ENCODE measurements at places on chromosomes 2 and 18.

DNA sequence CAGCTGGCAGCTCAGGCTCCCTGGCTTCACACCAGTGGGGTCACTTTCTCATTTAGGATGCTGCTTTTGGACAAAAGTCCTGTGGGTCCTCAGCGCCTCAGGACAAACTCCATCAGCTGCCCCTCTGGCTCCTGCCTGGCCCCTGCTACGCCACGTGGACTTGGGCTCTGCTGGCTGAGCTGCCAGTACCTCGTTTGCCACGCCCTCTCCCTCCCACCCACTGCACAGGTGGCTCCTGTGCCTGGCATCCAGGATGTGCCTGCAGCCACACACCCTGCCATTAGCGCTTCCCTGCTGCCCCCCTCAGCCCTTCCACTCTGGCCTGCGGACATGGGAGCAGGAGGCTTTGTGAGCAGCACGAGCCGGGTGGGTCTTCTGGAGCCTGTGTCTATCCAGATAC lies 118.9 kb downstream of the ZNF236 start:
- no peak for DNase-seq

- DNase-seq = no peak
Measured at GRCh38 chr18:63079114-63079513, 240.5 kb downstream of the BCL2 start.

DNA sequence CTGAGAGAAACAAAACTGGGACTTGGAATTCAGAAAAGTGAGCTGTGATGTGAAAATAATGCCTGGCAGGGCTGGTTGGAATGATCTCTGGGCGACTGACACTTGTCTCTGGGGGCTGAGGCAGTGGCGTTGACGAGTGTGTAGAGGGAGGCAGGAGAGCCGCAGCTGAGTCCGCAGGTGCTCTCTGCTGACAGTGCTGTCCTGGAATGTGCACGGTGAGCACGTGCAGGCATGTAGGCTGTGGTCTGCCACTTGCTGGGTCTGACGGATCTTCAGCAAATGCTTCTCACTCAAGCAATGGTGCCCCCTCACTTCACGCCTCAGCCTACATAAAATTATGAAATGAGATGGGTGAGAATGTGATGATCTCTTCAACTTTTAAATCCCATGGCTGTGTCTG lies 38.5 kb upstream of the ATP9B start:
- DNase-seq = no peak

DNA sequence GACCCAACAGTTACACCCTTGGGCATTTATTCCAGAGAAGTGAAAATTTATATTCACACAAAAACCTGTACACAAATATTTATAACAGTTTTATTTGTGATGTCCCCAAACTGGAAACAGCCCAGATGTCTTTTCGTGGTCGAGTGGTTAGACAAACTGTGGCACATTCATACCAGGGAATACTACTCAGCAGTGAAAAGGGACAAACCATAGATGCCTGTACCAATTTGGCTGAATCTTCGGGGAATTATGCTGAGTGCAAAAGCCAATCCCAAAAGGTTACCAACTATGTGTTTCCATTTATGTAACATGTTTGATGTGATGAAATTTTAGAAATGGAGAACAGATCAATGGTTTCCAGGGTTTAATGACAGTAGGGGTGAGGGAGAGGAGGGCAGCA lies 154.3 kb downstream of the GLI2 start:
- no peak for DNase-seq

DNA sequence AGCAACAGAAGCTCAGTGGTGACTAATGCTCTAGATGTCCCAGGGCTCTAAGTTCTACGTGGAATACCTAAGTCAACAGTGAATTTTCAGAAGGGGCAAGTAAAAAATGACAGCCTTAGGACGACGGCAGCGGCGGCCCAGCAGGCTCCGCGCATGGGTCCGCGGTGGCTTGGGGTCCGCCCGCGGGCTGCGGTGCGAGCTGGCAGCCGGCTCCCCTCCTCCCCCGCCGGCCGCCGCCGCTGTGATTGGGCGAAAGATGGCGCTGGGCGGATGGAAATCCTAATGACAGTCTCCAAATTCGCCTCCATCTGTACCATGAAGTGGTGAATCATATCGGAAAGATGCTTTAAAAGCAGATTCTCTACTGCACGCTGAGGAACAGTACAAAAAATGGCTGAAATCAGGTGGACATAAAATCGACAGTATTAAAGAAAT lies 74.7 kb downstream of the HNRNPLL start:
- no peak for DNase-seq

- DNase-seq = no peak
Measured at GRCh38 chr2:143875295-143876233, 644.4 kb downstream of the ZEB2 start.

- DNase-seq = no peak
Measured at GRCh38 chr2:237640493-237640998, 13.2 kb downstream of the LRRFIP1 start.

DNA sequence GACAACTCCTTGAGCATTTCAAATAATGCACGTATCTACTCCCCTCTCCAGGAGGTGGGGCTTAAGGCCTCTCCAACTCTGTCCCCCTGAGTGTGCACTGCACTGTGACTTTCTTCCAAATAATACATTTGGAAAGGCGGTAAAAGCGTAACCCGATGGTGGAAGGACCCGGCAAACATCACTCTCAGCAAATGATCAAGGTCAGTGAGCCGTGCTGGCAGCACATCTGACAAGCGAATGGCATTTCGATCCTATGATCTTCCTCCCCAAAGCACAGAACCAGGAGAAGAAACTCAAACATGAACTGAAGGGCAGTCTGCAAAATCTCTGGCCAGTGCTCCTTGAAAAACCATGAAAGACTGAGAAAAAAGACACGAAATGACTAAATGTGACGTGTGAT lies 208.7 kb downstream of the TWIST2 start:
- no peak for DNase-seq
